CD4-positive, alpha-beta memory T cell (primary cell): ENCODE measurements at places on chromosomes 12 and 14.

- DNase-seq = no peak
Observed at GRCh38 chr12:71848212-71848611, 8.7 kb downstream of the TBC1D15 start.

GRCh38 chr14:88032373-88032772 lies 27.4 kb downstream of the GPR65 start:
- DNase-seq = no peak

DNA sequence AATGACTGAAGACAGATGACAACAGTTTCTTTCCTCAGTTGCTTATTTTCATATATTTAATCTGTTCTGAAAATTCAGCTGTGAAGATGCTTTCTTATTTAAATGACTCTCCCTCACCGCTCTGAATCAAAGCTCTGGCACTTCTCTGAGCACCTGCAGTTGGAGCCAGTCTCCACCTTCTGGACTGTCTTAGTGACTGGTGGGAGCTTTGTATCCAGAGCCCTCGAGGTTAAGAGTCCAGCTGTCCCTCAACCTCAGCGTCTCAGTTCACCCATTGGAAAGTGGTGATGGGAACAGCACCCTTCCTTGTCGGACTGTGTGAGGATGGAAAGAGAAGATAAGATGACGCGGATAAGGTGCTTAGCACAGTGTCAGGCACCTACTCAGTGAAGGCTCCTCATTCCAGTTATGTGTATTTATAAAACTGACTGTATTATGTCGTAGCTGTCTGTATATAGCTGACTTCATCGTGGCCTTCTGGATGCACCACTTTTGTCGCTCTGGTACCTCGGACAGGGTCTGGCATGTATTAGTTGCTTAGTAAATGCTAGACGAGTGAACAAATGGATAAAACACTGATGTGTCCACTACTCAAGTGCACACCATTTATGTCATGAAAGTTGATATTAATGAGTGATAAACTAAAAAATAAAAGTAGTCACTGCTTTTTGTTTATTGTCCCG lies 34.5 kb downstream of the ELK3 start:
- DNase-seq = no peak

DNA sequence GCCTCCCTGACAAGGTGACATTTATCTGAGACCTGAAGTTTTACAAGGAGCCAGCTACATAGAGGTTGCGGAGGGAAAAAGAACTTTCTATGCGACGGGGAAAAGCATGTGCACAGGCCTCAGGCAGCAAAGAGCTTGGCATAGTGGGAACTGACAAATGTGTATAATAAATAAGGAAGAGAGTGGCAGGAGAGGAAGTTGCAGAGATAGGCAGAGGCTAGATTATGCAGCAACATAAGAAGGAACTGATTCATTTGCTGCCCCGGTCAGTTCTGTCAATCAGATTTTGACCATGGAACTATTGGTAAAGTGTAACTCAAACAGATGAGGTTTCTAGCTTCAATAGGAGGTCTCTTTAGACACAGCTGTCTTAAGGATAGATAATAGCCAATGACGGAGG lies 33.7 kb upstream of the RIC8B start:
- DNase-seq = no peak

GRCh38 chr14:66833816-66834215 lies 325.9 kb downstream of the GPHN start:
- DNase-seq = no peak

- DNase-seq = no peak
Observed at GRCh38 chr12:111254106-111254505, 114.8 kb downstream of the PHETA1 start.

DNA sequence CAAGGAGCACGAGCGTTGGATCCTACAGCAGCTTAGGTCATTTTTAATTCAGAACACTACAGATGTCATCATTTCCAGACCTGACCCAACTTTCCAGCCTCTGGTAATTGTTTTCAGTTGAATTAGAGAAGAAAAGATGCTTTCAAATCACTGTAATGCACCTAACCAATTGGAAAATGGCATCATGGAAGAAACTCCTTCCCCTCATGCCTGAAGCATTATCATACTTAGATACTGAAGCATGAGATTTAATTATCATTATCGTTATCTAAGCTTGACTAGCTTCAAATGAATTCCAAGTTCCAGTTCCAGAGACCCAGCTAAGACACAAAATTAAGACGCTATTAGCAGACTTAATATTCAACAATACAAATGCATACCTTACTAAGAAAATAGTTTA lies 299.3 kb downstream of the TMEM132D start:
- DNase-seq = no peak
